Memory B cell (primary cell): ENCODE measurements at places on chromosomes 1 and 21.

- no peak overlapping the region for H3K4me3 ChIP-seq
- peaks cover 9% of the 10 kb centered on the region for H3K4me1 ChIP-seq
- no peak overlapping the region for H3K27ac ChIP-seq
- DNase-seq: no peak
- no peaks in the 10 kb centered on the region for H3K36me3 ChIP-seq
Measured at GRCh38 chr1:202113690-202114300, 8.9 kb upstream of the GPR37L1 start.

DNA sequence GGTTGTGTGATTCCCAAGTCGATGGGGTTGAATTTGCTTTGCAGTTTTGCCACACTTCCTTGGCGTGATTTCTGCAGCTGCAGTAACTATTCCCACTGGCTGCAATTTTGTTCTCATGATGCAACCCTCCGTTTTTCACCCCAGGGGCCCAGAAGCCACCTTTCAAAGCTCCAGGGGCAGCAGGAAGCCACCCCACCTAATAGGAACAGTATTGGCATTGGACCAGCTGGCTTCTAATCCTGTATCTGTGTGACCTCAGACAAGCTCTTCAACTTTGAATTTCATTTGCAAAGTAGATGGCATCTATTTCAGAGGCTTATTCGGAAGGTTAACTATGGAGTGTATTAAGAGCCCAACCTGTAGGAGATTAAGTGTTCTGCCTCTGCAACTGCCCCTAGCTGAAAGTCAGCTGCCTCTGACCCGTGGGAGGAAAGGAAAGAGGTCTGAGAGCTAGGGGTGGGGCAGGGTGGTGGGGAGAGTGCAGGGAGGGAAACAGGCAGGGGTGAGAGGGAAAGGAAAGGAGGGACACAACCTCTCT lies 12.6 kb downstream of the C1orf115 start:
- DNase-seq: no peak
- H3K4me3 ChIP-seq: no peak overlapping the region
- H3K36me3 ChIP-seq: peaks cover 4% of the 10 kb centered on the region
- H3K27ac ChIP-seq: no peak overlapping the region
- H3K4me1 ChIP-seq: peaks cover 9% of the 10 kb centered on the region

GRCh38 chr1:173639102-173639501 lies 4.0 kb downstream of the TEX50 start:
- no peak overlapping the region for H3K4me3 ChIP-seq
- DNase-seq: no peak
- no peaks in the 10 kb centered on the region for H3K4me1 ChIP-seq
- H3K36me3 ChIP-seq: no peaks in the 10 kb centered on the region
- no peak overlapping the region for H3K27ac ChIP-seq
- H3K27me3 ChIP-seq: no peaks in the 10 kb centered on the region

- H3K36me3 ChIP-seq: no peaks in the 10 kb centered on the region
- H3K27me3 ChIP-seq: peaks cover 12% of the 10 kb centered on the region
- H3K4me1 ChIP-seq: peaks cover 2% of the 10 kb centered on the region
- no peak overlapping the region for H3K27ac ChIP-seq
Measured at GRCh38 chr1:20700636-20701215, 17.1 kb downstream of the KIF17 start.

DNA sequence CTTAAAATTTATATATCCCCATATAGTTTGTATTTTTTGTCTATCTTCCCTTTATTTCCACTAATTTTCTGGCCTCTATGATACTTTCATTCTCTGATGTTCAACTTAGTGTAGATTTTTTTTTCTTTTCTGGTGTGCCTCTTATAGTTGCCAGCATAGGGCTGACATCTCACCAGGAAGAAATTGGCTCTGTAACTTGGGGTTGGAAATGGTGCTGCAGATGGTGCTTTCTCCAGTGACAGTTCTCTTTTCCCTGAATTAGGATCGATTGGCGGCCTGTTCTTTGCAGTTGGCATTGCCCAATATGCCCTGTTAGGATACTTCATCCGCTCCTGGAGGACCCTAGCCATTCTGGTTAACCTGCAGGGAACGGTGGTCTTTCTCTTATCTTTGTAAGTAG lies 50.3 kb downstream of the SLC22A15 start:
- no peak overlapping the region for H3K27ac ChIP-seq
- H3K36me3 ChIP-seq: peaks cover 27% of the 10 kb centered on the region
- H3K4me3 ChIP-seq: no peak overlapping the region
- no peaks in the 10 kb centered on the region for H3K27me3 ChIP-seq
- DNase-seq: no peak

- H3K4me3 ChIP-seq: no peak overlapping the region
- peaks cover 5% of the 10 kb centered on the region for H3K27me3 ChIP-seq
- H3K4me1 ChIP-seq: no peaks in the 10 kb centered on the region
- no peak overlapping the region for H3K27ac ChIP-seq
Measured at GRCh38 chr1:228022571-228023293, 15.9 kb downstream of the WNT3A start.
